ENCODE measurements at places on chromosomes 12 and 14.

GRCh38 chr12:2539938-2540337 lies 254.8 kb upstream of the FKBP4 start:
- H3K4me1 ChIP-seq, result no peaks in the 10 kb centered on the region
- H3K27me3 ChIP-seq, result no peaks in the 10 kb centered on the region
- H3K4me3 ChIP-seq, result no peak overlapping the region
- DNase-seq, result no peak

DNA sequence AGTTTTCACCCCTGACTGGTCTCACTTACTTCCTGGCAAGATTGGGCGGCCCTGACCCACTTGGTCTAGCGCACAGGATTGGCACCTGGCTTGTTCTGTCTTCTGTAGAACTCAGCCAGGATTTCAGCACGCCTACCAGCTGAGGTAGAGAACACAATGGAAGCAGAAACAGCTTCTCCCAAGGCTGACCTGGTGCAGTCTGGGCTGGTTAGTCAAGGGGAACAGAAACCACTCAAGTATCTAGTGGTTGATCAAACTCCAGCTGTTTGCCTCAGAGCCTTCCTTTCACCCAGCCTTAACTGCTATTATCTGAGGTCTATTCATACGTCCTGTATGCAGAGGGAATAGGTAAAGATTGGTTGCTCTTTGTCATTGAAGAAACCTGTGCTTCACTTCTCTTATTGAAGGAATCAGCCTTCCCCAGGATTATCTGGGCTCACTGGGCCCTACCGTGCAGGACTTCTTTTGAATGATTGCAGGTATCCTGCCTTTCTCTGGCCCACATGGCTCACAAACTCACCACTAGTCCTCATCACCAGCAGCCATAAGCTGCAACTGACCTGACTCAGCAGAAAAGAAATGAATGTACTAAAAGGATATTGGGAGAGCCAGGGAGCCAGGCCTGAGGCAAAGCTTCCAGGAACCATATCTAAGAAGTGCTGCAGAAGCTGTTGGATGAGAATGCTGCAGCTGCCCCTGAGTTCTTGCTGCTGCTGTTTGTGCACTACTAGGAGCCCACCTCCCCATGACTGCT lies 2.5 kb upstream of the PLEKHD1 start:
- no peak for DNase-seq
- H3K4me1 ChIP-seq, result no peaks in the 10 kb centered on the region
- peaks cover 3% of the 10 kb centered on the region for H3K27me3 ChIP-seq
- H3K36me3 ChIP-seq, result no peaks in the 10 kb centered on the region

GRCh38 chr14:89701211-89702043 lies 253.1 kb downstream of the EFCAB11 start:
- peak overlapping the region; percentile 54 for H3K27ac ChIP-seq
- no peaks in the 10 kb centered on the region for H3K27me3 ChIP-seq
- DNase-seq, result peak; percentile 83
- H3K4me1 ChIP-seq, result peaks cover 27% of the 10 kb centered on the region
- peak overlapping the region; percentile 59 for H3K4me3 ChIP-seq
- H3K36me3 ChIP-seq, result no peaks in the 10 kb centered on the region

DNA sequence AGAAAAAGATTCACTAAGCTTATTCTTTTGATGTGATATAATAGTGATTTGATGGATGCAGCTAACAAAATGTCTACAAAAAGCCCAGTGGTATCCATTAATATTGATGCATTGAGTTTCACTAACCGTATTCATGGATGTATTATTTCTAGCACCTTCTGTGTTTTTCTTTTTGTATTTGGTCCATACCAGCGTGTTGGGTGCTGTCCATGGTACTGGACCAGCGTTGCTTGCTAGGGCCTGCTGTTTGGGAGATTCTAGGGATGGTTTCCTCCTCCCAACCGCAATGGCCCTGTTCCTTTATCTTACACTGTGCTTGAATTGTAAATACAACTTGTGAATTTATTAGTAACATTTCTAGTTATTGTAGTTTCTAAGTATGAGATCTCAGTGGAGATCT lies 31.7 kb downstream of the ANO4 start:
- H3K4me3 ChIP-seq, result no peak overlapping the region
- H3K27me3 ChIP-seq, result no peaks in the 10 kb centered on the region
- no peak overlapping the region for H3K27ac ChIP-seq
- DNase-seq, result peak; percentile 0
- no peaks in the 10 kb centered on the region for H3K4me1 ChIP-seq

- no peak for DNase-seq
- no peaks in the 10 kb centered on the region for H3K27me3 ChIP-seq
- no peak overlapping the region for H3K4me3 ChIP-seq
- peaks cover 14% of the 10 kb centered on the region for H3K4me1 ChIP-seq
These were observed 4.9 kb upstream of the AP1G2 start for GRCh38 chr14:23572524-23572828.
